ENCODE measurements at places on chromosomes 5 and 9.

GRCh38 chr9:7984203-7984602 is 184.6 kb upstream of the DMAC1 start:
- DNase-seq = no peak

GRCh38 chr5:15023846-15024245 is 152.3 kb upstream of the ANKH start:
- no peak for DNase-seq

GRCh38 chr5:78806544-78806943 is 158.0 kb upstream of the LHFPL2 start:
- no peak for DNase-seq

DNA sequence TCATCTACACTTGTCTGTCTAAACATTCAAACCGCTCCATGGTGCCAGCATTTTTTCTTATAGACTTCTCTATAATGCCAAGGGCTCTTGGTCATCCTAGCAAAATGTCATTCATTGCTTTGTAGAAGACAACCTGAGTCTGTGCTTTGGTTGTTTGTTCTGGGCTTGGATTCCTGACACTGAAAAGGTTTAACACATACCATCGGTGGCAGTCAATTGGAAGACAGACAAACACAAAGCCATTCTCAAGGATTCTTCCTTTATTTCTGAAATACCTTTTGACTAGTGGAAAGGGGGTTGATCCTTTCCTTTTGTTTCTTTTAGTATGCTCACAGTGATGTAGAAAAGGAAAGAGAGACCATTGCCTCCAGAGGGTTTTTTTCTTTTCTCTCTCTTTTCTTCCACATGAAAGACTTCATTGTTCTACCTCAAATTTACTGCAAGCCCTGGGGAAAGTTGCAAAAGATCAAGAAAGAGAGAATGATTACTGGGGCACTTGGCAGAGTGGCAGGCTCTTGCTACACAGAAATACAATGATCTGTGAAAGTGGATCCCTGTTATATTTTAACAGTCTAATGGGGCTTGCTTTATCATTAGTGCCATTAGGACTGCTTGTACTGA is 66.4 kb upstream of the TMC1 start:
- no peak for DNase-seq

GRCh38 chr9:28976684-28977083 is 1403.4 kb upstream of the C9orf72 start:
- DNase-seq = no peak

- DNase-seq = no peak
Measured at GRCh38 chr5:37208883-37209797, 40.0 kb downstream of the CPLANE1 start.

DNA sequence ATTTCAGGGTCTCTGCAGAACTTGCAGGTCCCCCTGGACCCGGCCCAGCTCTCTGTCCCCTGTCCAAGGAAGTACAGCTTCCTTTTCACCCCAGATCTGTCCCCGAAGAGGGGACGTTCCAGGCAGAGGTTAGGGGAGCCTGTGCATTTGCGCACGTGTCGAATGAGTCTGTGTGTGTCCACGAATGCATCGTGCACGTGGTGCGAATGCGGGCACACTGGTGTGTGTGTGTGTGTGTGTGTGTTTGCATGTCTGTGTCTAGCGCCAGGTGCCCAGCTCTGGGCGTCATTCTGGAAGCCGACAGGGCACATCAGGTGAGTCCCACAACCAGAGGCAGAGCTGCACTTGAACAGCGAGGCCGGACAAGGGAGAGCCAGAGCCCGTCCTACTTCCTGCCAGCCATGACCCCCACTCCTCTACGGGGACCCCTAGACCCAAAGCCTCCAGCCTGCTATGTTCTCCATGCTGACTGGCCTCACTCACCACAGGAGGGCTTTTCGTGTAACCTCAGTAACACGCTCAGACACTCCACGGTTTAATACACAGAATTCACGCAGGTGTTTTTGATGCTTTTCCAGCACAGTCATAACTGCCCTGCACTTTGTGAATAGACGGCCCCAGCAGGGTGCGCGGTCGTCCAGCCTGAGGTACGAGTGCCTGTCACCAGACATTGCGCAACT is 41.3 kb upstream of the CACNA1B start:
- no peak for DNase-seq

- no peak for DNase-seq
Measured at GRCh38 chr9:8585036-8585435, 785.5 kb upstream of the DMAC1 start.

DNA sequence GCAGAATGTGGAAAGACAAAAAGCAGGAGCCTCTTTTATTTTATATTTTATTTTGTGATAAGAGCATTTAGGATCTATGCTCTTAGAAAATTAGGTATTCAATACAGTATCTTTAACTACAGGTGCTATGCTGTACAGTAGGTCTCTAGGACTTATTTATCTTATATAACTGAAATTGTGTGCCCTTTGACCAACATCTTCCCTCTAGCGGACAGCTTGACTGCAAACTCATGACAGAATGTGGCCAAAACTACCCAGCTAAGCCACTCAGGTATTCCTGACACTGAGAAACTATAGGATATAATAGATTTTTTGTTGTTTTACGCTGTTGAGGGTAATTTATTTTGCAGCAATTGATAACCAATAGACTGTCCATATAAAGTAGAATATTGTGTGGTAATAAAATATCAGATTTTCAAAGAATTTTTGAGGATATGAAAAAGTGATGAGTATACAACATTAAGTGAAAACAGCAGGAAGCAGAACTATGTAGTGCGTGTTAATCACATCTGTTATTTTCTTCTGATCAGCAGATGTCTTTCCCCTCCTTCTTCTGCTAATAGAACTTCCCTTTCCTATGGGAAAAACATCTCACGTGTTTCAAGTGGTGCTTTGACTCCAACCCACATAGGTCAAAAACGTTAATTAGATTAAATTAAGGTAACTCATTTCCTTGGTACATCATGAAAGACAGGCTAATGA is 69.9 kb upstream of the SELENOP start:
- no peak for DNase-seq

DNA sequence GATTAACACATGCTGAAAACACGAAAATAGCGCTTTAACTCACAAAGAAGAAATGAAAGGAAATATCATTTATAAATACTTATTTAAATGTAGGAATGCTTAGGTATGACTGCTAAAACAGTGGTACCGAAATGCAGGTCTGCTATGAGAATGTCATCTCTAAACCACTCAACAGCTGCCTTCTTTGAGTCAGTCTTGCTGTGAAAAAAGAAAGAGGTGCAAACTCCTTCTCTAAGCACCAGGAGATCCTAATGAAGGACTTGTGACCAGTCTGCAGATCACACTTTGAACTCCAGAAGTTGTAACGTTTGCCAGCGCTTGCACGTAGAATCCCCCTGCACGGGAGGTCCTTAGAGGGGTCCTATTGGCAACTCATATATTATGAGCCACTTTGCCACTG is 86.6 kb downstream of the TRIO start:
- no peak for DNase-seq

DNA sequence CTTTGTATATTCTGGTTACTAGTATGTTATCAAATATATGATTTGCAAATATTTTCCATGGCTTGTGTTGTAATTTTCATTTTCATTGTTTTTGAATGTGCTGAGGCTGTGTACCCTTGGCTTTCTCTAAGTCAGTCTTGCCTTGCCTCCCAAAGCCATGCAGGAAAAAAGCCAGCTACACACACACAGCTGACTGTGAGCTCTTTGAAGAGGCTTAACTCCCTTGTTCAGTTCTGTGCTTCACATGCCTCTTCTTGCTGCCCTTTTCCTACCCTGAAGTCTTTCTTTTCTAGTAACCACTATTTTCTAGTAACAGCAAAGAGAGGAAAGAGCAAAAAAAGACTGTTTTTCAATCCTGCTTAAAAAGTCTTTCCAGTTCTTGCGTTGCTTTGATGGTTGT is 53.9 kb downstream of the KCNN2 start:
- DNase-seq = no peak

- no peak for DNase-seq
Measured at GRCh38 chr9:21550392-21550791, 68.3 kb upstream of the IFNE start.

GRCh38 chr5:74275171-74275992 is 365.1 kb downstream of the ENC1 start:
- no peak for DNase-seq

- no peak for DNase-seq
Measured at GRCh38 chr5:24365406-24365805, 279.4 kb downstream of the CDH10 start.

GRCh38 chr5:94125107-94125506 is 383.7 kb upstream of the POU5F2 start:
- DNase-seq = no peak

GRCh38 chr5:145978171-145978570 is 41.8 kb downstream of the SH3RF2 start:
- DNase-seq = no peak

DNA sequence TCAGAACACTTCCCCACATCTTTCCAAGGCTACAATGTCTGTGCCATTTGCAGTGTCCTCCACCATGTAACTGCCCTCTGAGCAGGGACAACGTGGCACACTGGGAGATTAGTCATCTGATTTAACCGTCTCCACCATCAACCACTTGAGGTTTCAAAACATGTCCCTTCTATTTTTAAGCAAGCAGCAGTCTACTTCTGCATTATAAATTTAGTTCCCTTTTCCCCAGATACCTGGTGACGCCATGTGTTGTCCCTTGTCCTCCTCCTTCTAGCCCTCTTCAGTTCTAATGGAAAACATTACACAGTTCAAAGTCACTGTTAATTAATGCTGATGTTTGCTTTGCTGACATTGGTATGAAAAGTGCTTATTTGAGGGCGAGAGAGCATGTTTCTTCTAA is 52.8 kb downstream of the ATP10B start:
- no peak for DNase-seq

- DNase-seq = no peak
Measured at GRCh38 chr5:73687357-73687756, 61.4 kb downstream of the ARHGEF28 start.

DNA sequence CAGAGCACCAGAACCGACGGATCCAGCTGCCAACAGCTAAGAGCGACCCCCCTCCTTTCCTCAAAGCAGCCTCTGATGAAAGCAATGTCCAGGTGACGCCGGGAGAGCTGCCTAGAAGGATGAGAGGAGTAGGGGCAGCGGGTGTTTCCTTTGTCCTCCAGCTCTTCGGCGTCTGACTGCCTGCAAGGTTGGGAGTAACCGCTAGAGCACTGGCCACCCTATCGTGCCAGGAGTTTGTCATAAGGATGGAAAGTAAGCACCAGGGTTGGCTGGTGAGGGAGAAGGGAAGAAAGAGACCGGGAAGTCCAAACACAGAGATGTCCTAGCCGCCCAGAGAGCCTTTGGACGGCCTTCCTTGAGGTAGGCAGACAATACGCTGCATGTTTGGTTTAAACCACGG is 10.8 kb downstream of the MRPL36 start:
- DNase-seq = no peak

DNA sequence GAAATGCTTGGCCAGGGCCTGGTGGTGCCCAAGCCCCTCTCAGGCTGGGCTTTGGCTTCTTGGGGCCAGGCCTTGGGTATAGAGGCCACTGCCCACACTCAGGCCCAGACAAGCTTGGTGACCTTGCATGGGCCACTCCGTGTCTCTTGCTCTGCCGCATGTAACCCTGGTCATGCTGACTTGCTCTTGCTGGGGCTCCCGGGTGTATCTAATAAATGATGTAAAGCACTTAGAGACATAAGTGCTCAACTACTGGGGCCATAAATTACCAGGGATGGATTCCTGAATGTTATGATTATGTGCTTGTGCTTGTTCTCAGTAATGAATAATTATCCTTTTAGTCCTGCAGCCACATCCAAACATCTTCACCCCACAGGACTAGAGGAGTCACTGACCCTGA is 54.0 kb downstream of the C5orf15 start:
- DNase-seq = no peak

DNA sequence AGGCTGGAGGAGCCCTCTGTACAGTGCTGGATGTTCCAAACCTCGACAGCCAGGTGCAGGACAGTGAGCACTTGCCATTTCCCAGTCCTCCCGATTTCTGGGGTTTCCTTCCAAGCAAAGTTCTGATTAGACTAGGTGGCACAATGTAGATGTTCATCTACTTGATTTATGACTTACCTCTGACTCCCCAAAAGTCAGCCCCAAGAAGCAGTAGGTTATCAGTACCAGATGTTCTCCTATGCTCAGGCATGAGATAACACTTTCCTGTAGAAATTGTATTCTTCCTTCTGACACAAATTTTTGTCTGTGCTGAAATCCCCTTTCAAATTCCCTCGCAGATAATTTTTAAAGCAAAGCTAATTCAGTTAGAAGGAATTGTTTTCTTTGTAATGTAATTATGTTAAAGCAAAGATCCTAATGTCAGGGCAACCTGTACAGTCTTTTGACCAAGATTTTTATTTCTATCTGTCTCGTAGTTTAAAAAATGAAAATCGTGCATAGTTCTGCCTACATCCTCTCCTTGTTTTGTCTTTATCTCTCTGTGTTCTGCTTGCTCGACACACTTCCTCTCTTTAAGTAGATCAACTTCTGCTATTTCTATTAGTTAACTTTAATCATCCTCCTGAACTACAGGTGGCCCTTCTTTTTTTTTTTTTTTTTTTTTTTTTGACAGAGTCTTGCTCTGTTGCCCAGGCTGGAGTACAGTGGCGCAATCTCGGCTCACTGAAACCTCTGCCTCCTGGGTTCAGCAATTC is 102.4 kb upstream of the PJA2 start:
- no peak for DNase-seq

GRCh38 chr9:72477930-72478518 is 43.4 kb upstream of the TMC1 start:
- DNase-seq = no peak

DNA sequence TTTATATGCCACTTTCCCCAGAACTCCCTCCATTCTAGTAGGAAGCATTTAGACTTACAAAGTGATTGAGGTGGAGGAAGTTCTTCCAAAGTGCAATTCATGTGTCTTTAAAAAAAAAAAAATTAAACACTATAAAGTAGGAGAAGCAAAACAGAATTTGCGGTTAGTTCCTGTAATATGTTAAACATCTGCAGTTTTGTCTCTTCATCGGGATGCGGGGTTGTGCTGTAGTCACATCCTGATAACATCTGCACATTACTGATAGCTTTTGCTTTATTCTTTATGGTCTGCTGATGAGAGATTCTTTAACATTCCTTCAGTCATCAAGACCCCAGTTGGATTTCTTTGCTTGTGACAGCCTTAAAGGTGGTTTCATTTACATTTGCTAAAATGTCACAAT is 694.3 kb downstream of the NR2F1-AS1 start:
- DNase-seq = no peak

DNA sequence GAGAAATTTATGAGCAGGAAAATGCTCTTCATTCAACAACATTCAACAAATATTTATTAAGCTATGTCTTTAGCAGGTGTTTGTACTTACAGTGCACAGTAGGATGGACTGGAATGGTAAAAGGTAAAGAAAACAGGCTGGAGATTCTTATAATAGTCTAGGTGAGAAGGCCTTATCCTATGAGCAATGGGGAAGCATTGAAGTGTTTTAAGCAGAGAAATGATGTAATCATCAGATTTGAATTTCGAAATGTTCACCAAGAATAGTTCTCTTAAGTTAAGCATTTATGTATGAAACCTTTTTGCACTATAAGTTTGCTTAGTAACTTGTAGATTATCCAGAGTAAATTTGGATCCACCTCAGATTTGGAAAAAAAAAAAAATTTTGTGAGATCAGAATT is 209.3 kb downstream of the NR3C1 start:
- DNase-seq = no peak

All from stimulated activated CD8-positive, alpha-beta memory T cell treated with anti-CD3 and anti-CD28 coated beads, Interleukin-2, amount 100 ng/mL, for 1 hour (primary cell).